ENCODE measurements at places on chromosomes 6 and 20.

- no peak for DNase-seq
Measured at GRCh38 chr20:9928281-9928737, 89.4 kb upstream of the PAK5 start.

DNA sequence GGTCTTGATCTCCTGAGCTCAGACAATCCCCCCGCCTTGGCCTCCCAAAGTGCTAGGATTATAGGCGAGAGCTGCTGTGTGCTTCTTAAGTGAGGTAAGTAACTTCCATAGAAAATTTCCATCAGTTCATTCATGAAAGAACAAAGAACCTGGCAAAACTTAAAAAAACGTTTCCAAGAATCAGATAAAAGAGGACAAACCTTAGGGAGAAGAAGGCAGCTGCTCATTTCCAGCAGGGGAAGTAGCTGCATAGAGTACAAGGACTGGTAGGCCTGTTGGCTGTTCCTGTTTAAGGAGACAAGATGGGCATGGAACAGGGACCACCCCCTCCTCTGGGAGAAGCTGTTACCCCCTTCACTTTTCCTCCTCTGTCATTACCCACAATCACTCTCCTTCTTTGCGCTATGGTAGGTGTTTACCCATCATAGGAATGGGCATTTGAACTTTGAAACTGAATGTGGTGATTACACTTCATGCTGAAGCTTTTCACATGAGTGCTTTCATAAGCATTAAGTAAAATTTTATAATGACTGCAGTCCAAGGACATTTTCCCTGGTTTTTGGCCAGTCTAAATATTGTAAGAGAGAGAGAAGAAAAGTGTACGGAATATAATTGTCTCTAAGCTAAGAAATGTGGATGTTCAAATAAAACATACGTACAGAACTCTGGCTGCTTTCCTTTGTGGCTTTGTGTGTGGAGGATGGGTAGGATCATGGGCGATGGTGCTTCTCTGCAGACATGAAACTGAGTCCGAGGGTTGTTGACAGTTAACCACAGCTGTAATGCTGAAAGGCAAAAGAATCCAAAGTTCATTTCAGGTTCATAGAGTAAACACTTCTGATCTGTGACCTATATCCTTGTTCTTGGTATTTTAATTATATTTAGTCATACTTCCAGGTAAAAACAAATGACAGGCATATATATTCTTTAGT is 56.4 kb downstream of the CCN2 start:
- no peak for DNase-seq

GRCh38 chr6:90175627-90176538 is 120.8 kb downstream of the BACH2 start:
- DNase-seq = no peak

- DNase-seq = no peak
Measured at GRCh38 chr20:53900380-53900999, 169.9 kb downstream of the BCAS1 start.

- no peak for DNase-seq
Measured at GRCh38 chr6:129844118-129844891, 16.8 kb downstream of the TMEM244 start.

- DNase-seq = no peak
Measured at GRCh38 chr6:11854408-11855165, 76.0 kb upstream of the ADTRP start.

GRCh38 chr6:108655806-108656651 is 95.3 kb downstream of the FOXO3 start:
- no peak for DNase-seq

DNA sequence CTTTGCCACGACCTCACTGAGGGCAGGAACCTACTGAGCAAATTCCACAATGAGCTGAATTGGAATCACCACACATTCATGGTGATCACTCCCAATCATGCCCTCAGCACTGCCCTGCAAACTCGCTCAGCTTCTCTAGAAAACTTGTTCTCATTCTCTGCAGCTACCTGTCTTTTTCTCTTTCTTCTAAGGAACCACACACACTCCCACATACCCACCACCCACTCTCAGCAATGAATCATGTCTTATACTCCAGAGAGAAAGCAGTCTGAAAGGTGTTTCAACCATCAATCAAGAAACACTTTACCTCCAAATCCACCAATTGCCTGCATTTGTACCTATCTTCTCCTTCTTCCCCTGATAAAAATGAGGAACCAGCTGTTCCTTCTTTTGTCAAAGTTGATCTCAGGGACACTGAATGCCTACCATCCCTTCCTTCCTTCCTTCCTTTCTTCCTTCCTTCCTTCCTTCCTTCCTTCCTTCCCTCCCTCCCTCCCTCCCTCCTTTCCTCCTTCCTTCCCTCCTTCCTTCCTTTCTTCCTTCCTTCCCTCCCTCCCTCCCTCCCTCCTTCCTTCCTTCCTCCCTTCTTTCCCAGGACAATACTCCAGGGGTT is 84.6 kb upstream of the SGK1 start:
- DNase-seq = no peak

DNA sequence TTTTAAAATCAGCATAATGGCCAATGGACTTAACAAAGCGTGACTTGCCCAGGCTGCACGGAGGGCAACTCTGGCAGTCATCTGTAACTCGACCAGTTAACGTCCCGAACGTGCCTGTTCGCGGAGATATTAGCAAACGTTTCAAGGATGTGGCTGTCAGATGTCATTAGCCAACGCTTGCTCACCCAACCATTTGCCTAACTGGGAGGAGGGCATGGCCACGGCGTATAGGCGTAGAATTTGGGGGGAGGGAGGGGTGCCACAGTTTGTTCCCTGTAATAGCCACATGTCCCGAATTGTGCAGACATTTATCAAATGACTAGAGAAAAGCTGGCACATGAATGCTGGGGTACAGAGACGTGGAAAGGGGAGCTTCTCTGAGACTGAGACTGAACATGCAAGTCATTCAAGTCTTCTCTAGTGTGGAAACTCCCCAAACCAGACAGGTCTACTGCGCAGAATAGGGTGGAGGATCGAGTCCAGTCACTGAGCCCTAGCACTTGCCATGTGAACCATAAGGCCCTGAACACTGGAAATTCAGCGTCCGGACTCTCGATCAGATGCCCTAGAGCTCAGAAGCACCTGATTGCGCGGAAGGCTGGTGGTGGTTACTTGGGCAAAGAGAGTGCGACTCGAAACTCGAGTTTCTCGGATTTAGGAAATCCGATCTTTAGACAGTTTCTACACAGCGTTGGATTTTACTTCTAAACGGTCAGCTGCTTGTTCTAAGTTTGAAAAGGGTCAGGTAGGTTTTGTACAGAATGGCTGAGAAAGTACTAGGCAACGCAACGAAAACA is 32.6 kb downstream of the TFAP2B start:
- DNase-seq = no peak

DNA sequence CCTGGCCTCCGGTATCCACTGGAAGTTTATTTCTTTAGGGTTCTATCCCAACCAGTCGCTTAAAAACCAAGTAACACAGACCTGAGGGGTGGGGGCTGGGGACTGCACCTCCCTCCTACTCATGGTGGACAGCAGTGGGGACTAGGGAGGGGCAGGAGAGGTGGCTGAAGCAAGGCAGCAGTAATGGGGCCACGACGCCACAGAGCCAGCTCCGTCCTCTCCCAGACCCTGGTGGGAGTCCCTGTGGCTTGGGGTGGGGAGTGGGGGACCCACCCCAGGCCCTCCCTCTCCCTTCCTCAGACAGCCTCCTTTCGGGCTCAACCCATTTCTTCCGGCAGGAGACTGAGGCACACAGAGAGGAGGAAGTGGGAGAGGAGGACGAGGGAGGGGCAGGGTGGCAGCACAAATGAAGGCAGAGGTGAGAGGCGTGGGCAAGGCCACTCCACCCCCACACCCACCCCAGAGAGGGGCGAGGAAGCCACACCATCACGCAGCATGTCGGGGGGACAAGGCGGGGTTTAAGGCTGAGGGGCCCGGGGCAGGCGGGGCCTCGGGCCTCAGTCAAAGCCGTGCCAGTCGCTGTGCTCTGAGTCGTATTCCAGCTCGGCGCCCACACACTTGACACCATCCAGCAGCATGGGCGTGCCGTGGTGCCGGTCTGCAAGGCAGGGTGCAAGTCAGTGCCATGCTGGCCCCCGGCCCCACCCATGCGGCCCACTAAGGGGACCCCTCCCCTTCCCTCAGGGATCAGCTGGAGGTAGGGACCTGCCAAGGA is 13.9 kb downstream of the ADISSP start:
- DNase-seq = no peak

- no peak for DNase-seq
Measured at GRCh38 chr6:7921632-7922092, 11.1 kb upstream of the TXNDC5 start.

DNA sequence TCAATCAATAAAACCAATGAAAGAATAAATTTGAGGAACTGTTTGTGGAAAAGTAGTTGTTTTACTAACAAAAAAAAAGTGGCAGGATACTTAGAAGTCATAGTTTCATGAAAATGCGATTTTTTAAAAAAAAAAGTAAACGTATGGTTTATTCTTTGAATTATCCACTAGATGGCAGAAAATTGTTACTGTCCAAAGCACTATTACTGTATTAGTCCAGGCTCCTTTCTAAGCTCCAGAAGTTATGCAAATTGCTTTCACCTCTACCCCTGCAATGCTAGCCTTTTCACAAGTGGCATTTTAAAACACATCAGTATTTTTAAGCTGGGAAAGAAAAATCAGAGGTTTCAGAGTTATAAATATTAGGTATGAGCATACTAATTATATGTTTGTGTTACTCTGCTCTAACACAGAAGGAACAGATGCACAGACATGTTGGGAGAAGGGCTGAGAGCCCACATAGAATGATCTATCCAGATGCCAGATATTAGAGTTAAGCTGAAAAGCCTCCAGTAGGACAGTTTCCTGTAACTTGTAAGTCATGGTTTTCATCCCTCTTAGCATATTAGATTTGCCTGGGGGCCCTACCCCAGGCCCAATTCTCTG is 63.9 kb downstream of the FHL5 start:
- no peak for DNase-seq

GRCh38 chr6:32668226-32668747 is 1.8 kb upstream of the HLA-DQB1 start:
- DNase-seq = no peak

DNA sequence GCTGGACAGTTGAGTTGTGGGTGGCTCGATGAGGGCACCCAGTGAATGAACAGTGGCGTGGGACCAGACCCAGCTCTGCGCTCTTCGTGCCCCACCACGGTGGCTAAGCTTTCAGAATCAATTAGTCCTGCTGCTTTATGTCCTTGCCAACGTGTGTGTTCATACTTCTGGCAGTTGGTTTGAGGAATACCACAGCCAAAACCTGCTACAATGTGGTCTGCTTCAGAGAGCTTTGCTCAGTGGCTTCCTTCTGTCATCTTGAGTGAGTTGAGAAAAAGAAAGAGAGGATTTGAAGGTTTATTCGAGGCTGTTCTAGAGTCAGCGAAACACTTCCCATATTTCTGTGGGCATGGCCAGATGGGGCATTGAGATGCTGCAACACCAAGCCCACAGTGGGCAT is 39.5 kb upstream of the SLC22A2 start:
- DNase-seq = no peak

- DNase-seq = no peak
Measured at GRCh38 chr6:139679516-139680179, 305.2 kb upstream of the CITED2 start.

GRCh38 chr20:52684905-52685304 is 287.3 kb upstream of the TSHZ2 start:
- DNase-seq = no peak
